ENCODE measurements at places on chromosomes 3 and 15. TPM values are rescaled to one million over a fixed set of nuclear protein-coding genes. Genes with fewer than 3 reads are reported as not detected.

Gene ZNF80
- total RNA-seq = 0.12 TPM

Gene KLHL6
- total RNA-seq = 51.0 TPM

Gene UMPS
- 27.3 TPM for total RNA-seq

Gene RHO
- not detected for total RNA-seq

Gene TMCO5A
- not detected for total RNA-seq

Gene KNL1
- total RNA-seq = 40.6 TPM

Gene NPAP1
- total RNA-seq = not detected

Gene THPO
- total RNA-seq = not detected

Gene SLC38A3
- total RNA-seq = not detected

Gene GPR176
- 0.07 TPM for total RNA-seq

Gene RNF168
- total RNA-seq = 39.0 TPM

Gene EFCC1
- total RNA-seq = not detected

Gene VEPH1
- total RNA-seq = not detected

Gene TRIM59
- 47.7 TPM for total RNA-seq

Gene DISP2
- 0.08 TPM for total RNA-seq

Gene SCAANT1
- total RNA-seq = not detected

Gene CHDH
- 0.43 TPM for total RNA-seq

Gene ZIC1
- total RNA-seq = not detected

Gene CEMIP
- total RNA-seq = not detected

Gene MEGF11
- not detected for total RNA-seq

Gene CYP1A2
- not detected for total RNA-seq

Gene LIPH
- total RNA-seq = not detected

Gene GOLGA8O
- 3.3 TPM for total RNA-seq

Gene HESX1
- not detected for total RNA-seq

Gene FBXO40
- not detected for total RNA-seq

Gene CNTN3
- not detected for total RNA-seq

Gene WNT5A
- total RNA-seq = not detected

Gene FBXL22
- 0.77 TPM for total RNA-seq

Gene TTLL13
- 0.34 TPM for total RNA-seq

Gene LMCD1
- total RNA-seq = 0.30 TPM

Gene GRAMD1C
- 0.34 TPM for total RNA-seq

Gene FSIP1
- 0.35 TPM for total RNA-seq

Gene CTXN2
- total RNA-seq = not detected

Gene LOXL1
- total RNA-seq = 1.9 TPM

Gene FGD5
- total RNA-seq = 0.71 TPM

Gene P4HTM
- 46.8 TPM for total RNA-seq

Gene GOLGA8G
- total RNA-seq = not detected

Gene SERPINI1
- total RNA-seq = 1.7 TPM

Gene ABI3BP
- not detected for total RNA-seq

Gene CCR9
- total RNA-seq = not detected

Gene SUCLG2
- total RNA-seq = 52.1 TPM

Gene DMXL2
- 7.9 TPM for total RNA-seq

Gene BFSP2
- not detected for total RNA-seq

Gene PPCDC
- 16.2 TPM for total RNA-seq

Gene NR2E3
- total RNA-seq = not detected

Gene IMPG2
- total RNA-seq = 0.58 TPM
